ENCODE measurements at places on chromosomes 3 and 15. TPM values are rescaled to one million over a fixed set of nuclear protein-coding genes. Genes with fewer than 3 reads are reported as not detected.

DISP2 gene
- polyA plus RNA-seq, result 0.01 TPM

STRA6 gene
- not detected for polyA plus RNA-seq

SPINK8 gene
- polyA plus RNA-seq, result not detected

SNURF gene
- not detected for polyA plus RNA-seq

DAZL gene
- polyA plus RNA-seq, result not detected

FAM81A gene
- 0.40 TPM for polyA plus RNA-seq

ARHGEF26 gene
- polyA plus RNA-seq, result 0.05 TPM

RTP4 gene
- polyA plus RNA-seq, result 3.3 TPM

SLC41A3 gene
- polyA plus RNA-seq, result 18.2 TPM

PDCD10 gene
- polyA plus RNA-seq, result 31.7 TPM

ROPN1 gene
- not detected for polyA plus RNA-seq

CKMT1B gene
- polyA plus RNA-seq, result not detected

NAALADL2 gene
- polyA plus RNA-seq, result not detected

ZBBX gene
- not detected for polyA plus RNA-seq

FRMD5 gene
- not detected for polyA plus RNA-seq

SPG21 gene
- 375 TPM for polyA plus RNA-seq

CPLX3 gene
- polyA plus RNA-seq, result not detected

ITIH3 gene
- polyA plus RNA-seq, result not detected

RTP1 gene
- not detected for polyA plus RNA-seq

FOXL2NB gene
- polyA plus RNA-seq, result not detected

PIK3R4 gene
- polyA plus RNA-seq, result 6.5 TPM

SEMA5B gene
- polyA plus RNA-seq, result not detected

FBXL22 gene
- 0.04 TPM for polyA plus RNA-seq

DNAH12 gene
- polyA plus RNA-seq, result 0.03 TPM

TF gene
- not detected for polyA plus RNA-seq

Data from CD14-positive monocyte (primary cell).